Activated CD4-positive, alpha-beta T cell treated with anti-CD3 and anti-CD28 coated beads, Interleukin-2, amount 10 ng/mL, durations not matched to agents 24 days and 14 days (primary cell): ENCODE measurements at places on chromosomes 11 and 22.

DNA sequence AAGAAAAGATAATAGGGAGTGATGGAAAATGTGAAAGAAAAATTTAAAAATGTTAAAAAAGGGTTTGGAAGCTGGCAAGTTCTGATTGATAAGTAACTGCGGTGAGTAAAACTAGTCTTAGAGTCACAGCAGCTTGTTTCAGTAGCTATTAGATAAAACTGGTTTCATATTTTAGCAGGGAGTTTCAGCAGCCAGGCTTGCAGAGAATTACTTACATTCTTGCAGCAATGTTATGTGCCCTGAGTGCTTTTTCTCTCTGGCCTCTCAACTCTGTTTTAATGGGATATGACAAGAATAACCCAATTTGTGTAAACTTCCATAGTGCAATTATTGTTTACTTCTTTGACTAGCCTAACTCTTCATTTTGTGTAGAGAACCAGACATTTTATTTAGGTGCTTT lies 33.6 kb downstream of the PPME1 start:
- peaks cover 13% of the 10 kb centered on the region for H3K4me1 ChIP-seq
- no peaks in the 10 kb centered on the region for H3K27me3 ChIP-seq
- H3K27ac ChIP-seq: no peak overlapping the region
- no peak for DNase-seq

GRCh38 chr11:28259177-28259843 lies 151.1 kb downstream of the METTL15 start:
- no peak overlapping the region for H3K27ac ChIP-seq
- no peak overlapping the region for H3K4me3 ChIP-seq
- peaks cover 7% of the 10 kb centered on the region for H3K36me3 ChIP-seq

- H3K4me3 ChIP-seq: no peak overlapping the region
- H3K27me3 ChIP-seq: peaks cover 4% of the 10 kb centered on the region
- H3K36me3 ChIP-seq: no peaks in the 10 kb centered on the region
- no peak for DNase-seq
- peak overlapping the region; percentile 54 for H3K27ac ChIP-seq
Observed at GRCh38 chr11:13208921-13209320, 68.7 kb upstream of the BMAL1 start.

- DNase-seq: no peak
- H3K4me3 ChIP-seq: no peak overlapping the region
- H3K27me3 ChIP-seq: no peaks in the 10 kb centered on the region
- peaks cover 3% of the 10 kb centered on the region for H3K4me1 ChIP-seq
- no peak overlapping the region for H3K27ac ChIP-seq
Observed at GRCh38 chr22:24576778-24577177, 16.1 kb downstream of the LRRC75B start.

DNA sequence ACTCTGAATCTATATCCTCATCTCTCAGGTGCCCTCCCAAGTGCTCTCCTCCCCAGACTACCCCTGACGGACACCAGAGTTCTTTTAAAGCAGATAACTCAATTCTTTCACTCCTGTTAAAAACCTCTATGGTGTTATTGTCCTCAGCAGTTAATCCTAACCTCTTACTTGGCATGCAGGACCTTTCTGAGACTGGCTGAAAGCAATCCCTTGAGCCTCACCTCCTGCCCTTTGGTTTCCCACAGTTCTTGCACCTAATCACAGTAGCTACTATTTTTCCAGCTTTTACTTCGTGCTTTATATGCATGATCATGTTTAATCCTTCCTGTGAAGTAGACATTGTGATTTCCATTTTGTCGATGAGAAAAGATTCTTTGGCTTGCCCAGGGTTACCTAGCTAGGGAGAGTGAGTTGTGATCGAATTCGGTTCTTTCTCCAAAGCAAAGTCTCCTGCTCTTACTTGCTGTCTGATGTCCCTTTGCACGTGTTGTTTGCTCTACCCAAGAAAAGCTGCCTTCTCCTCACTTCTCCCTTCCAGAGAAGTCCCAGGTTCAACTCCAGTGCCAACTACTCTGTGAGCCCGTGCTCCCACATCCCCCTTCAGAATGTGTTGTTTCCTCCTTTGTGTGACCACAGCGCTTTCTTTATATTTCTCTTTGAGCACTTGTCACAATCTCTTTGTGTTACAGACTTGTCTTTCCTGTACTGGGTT lies 2.1 kb downstream of the UBE2L3 start:
- peak overlapping the region; percentile 73 for H3K27ac ChIP-seq
- peak; percentile 59 for DNase-seq
- peaks cover 42% of the 10 kb centered on the region for H3K4me1 ChIP-seq
- peak overlapping the region; percentile 90 for H3K4me3 ChIP-seq
- H3K36me3 ChIP-seq: peaks cover 24% of the 10 kb centered on the region

- no peaks in the 10 kb centered on the region for H3K36me3 ChIP-seq
- no peaks in the 10 kb centered on the region for H3K4me1 ChIP-seq
- H3K27me3 ChIP-seq: no peaks in the 10 kb centered on the region
- no peak overlapping the region for H3K4me3 ChIP-seq
Observed at GRCh38 chr11:107252429-107253161, 205.0 kb downstream of the CWF19L2 start.

DNA sequence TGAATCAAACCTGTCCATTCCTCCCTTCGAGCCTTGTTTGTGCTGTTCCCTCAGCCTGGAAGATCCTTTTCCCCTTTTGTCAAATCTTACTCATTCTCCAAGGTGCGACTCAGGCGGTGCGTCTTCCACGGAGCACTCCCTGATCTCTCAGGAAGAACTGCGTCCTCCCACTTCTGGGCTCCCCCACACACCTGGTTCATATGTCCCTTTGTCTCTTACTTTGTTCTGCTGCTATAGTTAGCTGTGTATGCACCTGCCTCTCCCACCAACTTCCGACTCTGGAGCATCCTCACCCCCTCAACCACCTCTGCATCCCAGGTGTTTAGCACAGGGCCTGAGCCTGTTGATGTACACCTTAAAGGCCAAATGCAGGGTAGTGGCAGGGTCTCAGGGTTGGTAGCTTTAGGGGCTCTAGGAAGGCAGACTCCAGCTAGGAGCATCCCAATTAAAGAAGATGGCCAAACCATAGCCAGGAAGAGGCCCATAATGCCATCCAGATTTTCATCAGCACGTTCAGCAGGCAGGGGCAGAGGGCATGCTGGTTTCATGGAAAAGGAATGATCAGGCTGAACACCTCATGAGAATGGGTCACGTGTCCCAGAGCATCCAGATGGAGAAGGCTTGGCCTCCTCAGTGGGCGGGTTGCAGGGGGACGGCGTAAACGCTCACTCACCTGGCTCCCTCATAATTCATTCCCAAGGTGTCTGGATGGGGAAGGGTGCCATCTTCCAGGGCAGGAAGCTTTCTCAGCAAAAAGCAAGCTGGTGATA lies 20.1 kb downstream of the PTPN5 start:
- DNase-seq: no peak
- H3K27ac ChIP-seq: no peak overlapping the region
- H3K36me3 ChIP-seq: no peaks in the 10 kb centered on the region
- peaks cover 7% of the 10 kb centered on the region for H3K27me3 ChIP-seq
- no peak overlapping the region for H3K4me3 ChIP-seq

DNA sequence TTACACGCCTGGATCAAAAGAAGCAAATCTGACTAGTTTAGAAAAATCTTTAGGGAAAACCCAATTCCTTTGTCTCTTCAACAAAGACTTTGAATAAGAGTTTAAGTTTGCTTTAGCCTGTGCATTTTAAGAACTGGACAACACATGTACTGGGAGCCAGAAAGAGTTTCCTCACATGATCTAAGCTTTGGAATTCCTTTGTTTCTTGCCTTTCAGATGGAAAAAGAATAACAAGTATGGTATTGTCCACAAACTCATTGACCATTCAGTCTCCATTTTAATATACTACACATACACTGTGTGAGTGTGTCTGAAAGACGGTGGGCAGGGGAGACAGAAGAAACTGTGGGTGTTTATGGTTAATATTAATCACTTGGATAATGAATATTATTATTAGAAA lies 205.6 kb downstream of the MAML2 start:
- peak overlapping the region; percentile 61 for H3K4me3 ChIP-seq
- peaks cover 19% of the 10 kb centered on the region for H3K36me3 ChIP-seq
- peaks cover 34% of the 10 kb centered on the region for H3K4me1 ChIP-seq
- H3K27me3 ChIP-seq: no peaks in the 10 kb centered on the region

DNA sequence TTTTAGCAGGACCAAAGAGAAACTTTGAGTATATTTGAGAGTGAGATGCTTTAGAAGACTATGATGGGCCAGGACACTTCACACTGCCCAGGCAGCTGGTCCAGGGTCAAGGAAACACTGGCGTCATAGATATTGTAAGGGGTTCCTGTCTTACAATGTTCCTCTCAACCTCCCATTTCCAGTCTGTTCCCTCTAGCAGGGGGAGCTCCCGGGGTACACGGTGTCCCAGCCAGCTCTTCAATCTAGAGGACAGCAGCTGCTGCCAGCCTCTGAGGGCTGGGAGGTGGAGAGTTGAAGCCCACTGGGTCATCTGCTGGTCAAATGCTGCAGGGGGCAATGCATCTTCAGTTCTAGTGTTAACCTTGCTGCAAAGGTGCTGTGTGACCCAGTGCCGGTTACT lies 40.7 kb upstream of the TIMP3 start:
- DNase-seq: no peak
- no peak overlapping the region for H3K27ac ChIP-seq
- H3K4me3 ChIP-seq: no peak overlapping the region
- no peaks in the 10 kb centered on the region for H3K36me3 ChIP-seq
- peaks cover 12% of the 10 kb centered on the region for H3K27me3 ChIP-seq

- peak; percentile 96 for DNase-seq
- peaks cover 67% of the 10 kb centered on the region for H3K4me1 ChIP-seq
- peak overlapping the region; percentile 73 for H3K4me3 ChIP-seq
- H3K27ac ChIP-seq: peak overlapping the region; percentile 96
- peaks cover 27% of the 10 kb centered on the region for H3K36me3 ChIP-seq
Observed at GRCh38 chr11:74004759-74005615, 3.9 kb downstream of the UCP3 start.

GRCh38 chr22:27554841-27555456 lies 246.6 kb downstream of the MN1 start:
- no peaks in the 10 kb centered on the region for H3K36me3 ChIP-seq
- no peak for DNase-seq
- no peak overlapping the region for H3K27ac ChIP-seq

DNA sequence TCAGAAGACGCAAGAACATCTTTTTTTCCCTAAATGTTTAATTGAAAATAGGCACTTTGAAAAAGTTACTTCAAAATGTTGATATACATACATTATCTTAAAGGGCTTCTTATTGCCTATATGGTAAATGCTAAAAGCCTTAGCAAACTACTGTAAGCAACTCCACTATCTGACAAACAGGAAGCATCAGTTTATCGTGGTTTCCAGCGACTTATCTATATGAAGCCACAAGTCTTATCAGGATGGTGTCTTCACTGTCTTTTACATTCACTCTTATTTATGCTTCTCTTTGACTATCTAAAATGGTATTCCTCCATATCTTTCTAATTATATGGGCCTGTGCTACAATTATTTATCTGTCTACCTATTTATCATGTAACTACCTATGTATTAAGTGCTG lies 2091.9 kb downstream of the LRRC4C start:
- H3K27ac ChIP-seq: no peak overlapping the region
- DNase-seq: no peak
- H3K36me3 ChIP-seq: no peaks in the 10 kb centered on the region
- H3K4me3 ChIP-seq: no peak overlapping the region
- no peaks in the 10 kb centered on the region for H3K27me3 ChIP-seq
